ENCODE measurements at places on chromosomes 7 and 10.

DNA sequence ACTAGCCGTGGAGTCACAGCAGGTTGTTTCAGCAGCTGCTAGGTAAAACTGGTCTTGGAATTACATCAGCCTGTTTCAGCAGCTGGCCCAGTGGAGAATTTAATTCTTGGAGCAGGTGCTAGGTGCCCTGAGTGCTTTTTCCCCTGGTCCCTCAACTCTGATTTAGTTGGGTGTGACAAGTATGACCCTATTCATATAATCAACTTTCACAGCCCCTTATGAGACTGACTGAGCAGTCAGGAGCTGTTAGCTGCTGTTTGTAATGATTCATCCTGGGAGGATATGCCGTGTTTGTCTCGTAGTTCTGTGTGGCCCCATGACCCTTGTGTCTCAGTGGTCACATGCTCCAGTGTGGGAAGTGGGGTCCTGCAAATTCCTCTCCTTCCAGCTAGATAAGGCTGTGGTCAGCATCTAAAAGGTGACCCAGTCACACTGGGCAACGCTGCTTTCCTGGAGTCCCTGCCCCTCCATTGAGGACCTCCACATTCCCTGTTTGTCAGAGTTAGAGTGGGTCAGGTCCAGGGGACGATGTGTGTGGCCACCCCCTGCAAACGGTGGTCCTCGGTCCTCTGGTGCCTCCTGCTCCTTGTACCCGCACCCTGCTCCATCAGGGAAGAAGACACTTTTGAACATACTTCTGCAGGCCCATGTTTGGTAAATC is 28.3 kb downstream of the TBATA start:
- peak; percentile 39 for DNase-seq

GRCh38 chr10:91198781-91199180 is 21.7 kb upstream of the PCGF5 start:
- DNase-seq = peak; percentile 57

- no peak for DNase-seq
Observed at GRCh38 chr10:96431211-96431970, 72.6 kb upstream of the OPALIN start.

GRCh38 chr10:17049195-17049594 is 80.4 kb downstream of the CUBN start:
- DNase-seq = no peak

DNA sequence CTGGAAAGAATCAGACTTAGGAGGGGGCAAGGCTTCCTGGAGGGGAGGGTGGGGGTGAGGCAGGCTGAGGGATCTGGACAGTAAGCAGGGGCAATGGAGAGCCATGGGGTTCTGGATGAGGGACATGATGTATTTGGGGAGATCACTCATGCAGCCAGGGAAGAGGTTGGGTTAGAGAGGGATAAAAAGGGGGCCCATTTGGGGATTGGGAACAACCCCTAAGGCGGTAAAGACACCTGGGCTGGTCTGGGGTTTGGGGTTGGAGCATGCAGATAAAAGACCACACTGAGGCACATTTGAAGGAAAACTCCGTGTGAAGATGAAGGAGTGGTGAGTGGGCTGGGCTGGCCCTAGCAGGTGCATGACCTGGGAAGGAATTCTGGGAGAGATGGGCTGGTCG is 30.8 kb downstream of the HIF1AN start:
- DNase-seq = no peak

DNA sequence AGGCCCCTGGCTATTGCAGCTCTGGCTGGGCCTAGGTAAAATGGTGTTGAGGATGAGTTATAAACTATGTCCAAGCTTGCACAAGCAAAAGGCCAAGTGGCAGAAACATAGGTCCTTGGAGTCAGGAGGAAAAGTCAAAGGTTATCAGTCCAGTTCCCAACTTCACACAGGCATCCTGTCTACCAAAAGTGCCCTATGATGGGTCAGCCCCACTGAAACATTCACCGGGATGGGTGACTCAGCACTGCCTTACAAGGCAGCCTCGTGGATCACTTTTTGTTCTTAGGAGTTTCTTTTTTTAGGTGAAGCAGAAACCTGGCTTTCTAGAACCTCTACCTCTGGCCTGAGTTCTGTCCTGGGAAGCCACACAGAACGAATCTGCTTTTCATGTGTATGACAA is 158.8 kb upstream of the LYZL2 start:
- peak; percentile 44 for DNase-seq

DNA sequence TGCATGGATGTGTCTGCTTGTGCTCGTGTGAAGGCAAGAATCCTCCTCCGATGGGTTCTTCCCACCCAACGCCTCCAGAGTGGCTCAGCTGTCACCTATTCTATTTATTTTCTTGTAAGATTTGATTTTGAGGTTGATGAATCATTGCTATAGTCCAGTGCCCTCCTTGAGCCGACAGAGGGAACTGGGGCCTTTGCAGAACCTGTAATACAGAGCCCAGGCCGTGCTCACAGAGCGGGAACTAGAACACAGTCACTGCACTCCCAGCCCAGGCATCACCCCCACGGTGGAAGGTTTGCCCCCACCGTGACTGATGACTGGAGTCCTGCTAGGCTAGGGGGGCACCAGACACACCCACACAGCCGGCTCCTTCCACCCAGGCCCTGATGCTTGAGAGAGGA is 2.0 kb downstream of the RARRES2 start:
- no peak for DNase-seq

All from EL (cell line).